ENCODE measurements at places on chromosomes 16 and 17.

DNA sequence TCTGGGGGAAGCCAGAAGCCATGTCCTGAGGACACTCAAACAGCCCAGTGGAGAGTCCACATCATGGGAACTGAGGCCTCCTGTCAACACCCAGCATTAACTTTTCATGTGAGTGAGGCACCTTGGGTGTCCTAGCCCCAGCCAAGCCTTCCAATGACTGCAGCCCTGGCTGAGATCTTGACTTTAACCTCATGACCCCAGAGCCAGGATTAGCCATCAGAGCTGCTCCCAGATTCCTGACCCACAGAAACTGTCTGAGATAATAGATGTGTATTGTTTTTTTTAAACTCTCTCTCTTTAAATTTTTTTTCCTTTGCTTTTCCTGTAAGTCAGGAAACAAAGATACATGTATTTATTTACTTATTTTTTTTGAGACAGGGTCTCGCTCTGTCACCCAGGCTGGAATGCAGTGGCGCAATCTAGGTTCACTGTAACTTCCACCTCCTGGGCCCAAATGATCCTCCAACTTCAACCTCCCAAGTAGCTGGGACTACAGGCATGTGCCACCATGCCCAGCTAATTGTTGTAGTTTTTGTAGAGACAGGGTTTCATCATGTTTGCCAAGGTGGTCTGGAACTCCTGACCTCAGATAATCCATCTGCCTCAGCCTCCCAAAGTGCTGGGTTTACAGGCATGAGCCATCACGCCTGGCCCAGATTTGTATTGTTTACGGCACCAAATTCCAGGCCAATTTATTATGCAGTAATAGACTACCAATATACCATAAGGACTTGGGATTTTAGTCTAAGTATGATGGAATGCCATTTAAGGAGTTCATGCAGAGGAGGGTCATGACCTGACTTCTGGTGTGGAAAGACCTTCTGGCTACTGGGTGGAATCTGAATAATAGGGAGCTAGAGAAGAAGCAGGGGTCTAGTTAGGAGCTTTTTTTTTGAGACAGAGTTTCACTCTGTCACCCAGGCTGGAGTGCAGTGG is 14.0 kb upstream of the TMEM94 start:
- DNase-seq: no peak

- no peak for DNase-seq
Observed at GRCh38 chr16:46763147-46763546, 15.0 kb upstream of the MYLK3 start.

DNA sequence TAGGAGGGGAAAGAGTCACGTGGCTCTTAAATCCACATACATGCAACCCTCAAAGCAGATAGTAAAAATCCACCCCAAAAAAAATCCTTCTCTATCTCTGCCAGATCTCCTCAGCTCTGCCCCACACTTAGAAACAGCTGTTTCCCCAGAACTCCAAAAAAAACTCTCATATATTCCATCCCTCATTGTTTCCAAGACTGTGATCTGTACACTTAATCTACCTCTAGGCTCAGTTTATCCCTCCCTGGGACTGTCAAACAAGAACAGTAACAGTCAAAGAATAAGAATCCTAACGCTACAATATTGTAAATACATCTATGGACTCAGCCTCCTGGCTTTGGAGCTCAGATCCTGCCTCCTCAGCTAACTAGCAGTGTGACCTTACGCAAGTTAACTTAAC is 11.6 kb downstream of the CUEDC1 start:
- no peak for DNase-seq

DNA sequence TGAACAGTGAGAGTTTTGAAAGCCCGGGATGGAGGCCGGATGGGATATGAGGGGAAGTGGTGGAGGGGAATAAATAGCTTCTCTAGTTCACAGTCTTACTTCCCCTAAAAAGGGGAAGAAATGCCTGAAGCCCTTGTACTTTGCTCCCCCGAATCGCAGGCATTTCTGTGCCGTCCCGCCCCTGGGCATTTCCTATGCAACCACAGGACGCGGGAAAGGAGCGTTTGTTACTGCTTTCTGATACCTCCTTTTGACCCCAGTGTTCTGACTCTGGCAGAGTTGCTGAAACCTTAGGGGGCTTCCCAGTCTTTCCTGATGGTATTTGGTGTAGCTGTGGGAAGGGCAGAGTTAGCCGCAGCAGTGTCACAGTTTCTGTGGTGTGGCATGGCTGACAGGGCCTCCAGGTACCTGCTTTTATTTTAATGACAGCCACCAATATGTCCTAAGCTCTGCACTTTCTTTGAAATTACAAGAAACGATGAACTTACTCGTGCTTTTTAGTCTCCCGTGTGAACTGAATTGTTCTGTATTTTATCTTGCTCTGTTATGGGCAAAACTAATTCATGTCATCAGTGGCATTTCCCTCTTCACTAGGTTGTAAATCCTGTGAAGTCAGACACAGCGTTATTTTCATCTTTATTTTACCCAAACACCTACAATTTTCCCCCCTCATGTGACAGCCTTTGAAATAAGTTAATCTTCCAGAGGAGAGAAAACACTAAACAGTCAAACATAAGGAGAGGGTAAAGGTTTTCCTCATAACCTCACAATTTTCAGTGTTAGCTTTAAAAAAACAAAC is 27.1 kb downstream of the USP10 start:
- DNase-seq: peak; percentile 92

DNA sequence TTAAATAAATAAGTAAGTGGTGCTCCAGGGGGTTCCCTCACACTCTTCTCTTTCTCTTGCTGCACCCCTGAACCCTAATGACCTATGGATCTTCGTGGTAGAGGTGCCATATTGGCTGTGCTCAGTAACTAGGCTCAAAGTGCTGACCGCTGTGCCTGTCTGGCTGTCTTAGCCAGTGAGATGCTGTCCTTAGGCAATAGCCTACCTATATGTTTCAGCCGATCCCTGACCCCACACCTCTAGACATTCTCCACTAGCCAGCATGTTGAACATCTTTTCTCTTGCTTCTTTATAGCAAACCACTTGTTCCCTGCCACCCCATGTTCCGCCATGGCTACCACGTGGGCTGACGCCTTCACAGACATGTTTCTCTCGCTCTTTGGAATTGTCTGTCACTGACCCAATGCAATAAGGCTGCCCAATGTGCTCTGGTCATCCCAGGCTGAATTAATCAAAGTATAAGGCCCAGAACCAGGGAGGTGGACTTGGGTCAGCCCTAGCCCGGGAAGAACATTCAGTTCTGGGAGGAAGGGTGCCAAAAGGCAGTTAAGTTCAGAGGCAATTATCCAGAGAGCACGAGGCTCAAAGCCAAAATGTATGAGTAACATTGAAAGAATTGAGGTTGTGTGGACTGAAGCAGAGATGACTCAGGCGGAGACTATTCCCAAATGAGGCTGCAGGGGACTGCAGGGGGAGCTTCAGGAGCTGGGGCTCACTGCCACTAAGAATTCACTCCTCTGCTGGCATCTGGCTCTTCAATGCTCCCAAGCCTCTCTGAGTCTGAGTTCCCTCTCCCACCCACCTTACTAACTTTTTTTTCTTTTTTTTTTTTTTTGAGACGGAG is 28.7 kb upstream of the TNRC6A start:
- no peak for DNase-seq

DNA sequence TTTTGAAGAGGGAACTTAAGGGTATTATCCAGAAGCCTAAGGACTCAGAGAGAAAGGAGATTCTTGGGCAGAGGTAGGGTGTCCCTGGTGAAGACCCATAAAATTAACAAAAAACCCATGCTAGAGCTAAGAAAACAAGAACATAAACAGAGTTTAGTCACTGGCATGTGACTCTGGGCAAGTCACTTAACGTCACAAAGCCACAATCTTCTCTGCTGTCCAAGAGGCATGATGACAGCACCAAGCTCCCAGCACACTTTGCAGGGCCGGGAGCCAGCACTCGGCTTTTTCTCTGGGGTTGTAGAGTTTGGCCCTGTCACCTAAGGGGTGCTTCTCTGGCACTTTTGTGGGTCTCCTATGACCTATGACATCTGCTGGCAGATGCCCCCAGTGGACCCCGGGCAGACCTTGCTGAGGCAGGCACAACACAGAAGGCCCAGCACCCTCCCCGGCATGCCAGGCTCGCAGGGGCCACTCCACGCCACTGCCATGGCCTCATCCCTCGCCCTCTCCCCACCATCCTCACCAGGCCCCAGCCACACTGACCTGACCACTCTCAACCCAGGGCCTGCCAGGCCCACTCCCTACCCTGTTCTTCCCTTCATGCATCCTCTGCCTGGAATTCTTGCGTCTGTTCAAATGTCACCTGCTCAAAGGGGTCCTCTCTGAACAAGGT is 69.8 kb downstream of the DYNLRB2 start:
- no peak for DNase-seq

GRCh38 chr17:47789611-47790561 is 31.7 kb downstream of the OSBPL7 start:
- DNase-seq: no peak

GRCh38 chr17:70080541-70081347 is 5.7 kb downstream of the KCNJ16 start:
- DNase-seq: no peak

GRCh38 chr16:83619381-83620150 is 188.2 kb upstream of the HSBP1 start:
- DNase-seq: no peak

- peak; percentile 8 for DNase-seq
Observed at GRCh38 chr16:57802341-57803133, at the start of gene KIFC3. Gene KIFC3 (minus strand): TSS chr16:57802491. CDS start chr16:57798243, 4,248 bp downstream.

DNA sequence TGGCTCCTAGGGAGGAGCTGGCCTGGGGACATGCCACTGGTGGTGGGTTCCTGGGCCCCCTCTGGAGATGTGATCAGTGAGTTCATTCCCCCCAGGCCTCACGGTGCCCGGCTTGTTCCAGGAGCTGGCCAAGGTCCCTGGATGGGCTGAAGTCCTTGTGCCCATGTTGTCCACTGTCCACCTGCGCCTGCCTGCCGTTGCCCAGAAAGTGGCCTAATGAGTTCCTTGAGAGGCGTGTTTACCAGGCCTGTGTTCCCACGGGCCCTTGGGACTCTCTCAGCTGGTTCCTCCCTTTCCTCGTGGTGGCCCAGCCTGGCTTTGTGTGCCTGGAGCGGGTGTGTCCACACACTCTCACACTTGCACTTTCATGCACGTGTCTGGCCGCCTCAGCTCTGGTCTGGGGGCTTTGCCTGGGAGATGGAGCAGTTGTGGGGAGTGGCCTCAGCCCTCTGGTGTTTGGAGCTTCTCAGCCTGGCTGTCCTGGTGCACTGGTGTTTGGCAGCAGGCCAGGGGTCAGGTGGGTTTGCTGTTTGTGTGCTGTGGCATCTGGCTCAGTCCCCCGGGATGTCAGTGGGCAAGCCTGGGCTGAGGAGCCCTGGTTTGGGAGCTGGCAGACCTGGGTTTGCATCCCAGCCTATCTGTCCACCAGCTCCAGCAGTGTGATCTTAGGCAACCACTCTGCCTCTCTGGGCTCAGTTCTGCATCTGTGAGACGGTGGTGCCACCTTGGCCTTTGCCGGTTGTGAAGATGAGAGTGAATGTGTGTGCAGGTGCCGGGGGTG is 18.0 kb downstream of the ADCY7 start:
- DNase-seq: no peak

DNA sequence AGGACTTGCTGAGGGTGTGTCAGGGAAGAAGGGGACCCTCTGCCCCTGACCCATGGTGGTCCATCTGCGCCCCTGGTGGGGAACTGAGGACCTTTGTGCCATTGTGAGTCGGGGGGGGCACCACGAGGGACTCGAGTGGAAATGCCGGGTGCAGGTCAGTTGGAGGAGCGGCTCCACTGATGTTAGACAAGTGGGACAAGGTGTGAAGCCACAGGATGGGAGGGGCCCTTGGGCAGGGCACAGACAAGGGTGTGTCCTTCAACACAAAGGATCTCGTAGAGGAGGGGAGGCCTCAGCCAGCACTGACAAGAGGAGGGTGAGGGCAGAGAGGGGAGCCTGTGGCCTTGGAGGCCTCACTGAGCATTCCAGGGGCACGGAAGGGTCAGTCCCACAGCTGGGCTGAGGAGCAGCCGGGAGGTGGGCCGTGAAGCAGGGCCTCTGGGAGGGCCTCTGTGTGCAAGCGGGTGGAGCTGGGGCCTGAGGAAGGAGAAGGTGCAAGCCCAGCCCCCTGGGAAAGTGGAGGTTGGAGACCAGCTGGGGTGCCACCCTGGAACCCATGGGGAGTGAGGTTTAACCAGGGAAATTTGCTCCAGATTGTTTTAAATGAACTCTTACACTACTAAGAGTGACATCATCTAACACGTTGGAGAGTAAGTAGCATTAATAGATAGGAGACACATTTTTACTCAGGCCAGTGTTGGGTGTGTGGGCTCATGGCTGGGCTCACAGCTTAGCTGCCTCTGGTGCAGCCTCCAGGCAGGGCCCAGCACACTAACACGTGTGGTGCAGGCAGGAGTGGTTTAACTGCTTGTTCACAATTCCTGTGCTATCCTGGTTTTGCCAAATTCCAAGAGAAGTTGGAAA is 27.9 kb downstream of the NARF start:
- no peak for DNase-seq

DNA sequence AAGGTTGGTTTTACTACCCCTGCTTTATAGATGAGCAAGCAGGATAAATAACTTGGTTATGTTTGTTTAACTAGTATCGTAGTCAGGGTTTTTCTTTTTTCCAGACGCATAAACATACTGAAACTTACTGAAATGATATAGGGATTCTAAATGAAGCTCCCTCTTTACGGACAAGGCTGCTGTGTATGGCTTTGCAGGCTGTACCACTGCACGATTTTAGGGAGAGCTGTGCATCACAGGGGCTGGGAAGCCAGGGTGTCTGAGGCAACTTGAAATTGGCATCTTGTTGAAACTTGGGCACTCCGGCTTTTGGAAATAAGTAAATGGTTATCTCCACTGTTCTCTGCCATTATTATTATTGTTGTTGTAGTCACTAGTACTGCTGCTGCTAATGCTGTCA is 218.1 kb upstream of the CDH8 start:
- no peak for DNase-seq

DNA sequence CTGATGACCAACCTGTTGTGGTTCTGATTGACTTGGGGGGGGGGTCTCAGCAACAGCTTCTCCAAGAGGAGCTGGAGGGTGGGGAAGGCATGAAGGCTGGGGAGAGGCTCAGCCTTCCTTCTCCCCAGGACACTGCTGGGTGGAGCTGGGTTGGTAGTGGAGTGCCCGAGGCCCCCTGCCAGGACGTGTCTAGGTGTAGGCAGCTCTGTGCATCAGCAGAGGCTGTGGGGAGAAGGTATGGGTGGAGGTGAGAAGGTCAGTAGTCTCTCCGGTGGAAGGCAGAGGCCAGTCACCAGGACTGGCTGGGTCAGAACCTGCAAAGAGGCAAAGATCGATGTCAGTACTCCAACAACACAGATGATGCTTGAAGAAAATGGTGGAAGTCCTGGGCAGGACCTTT is 3.9 kb downstream of the CHAD start:
- DNase-seq: no peak

Data from AML-193 (cell line).